ENCODE measurements at places on chromosomes 3 and 15. TPM values are rescaled to one million over a fixed set of nuclear protein-coding genes. Genes with fewer than 3 reads are reported as not detected.

The EFCC1 gene
- 0.29 TPM for total RNA-seq

- no peak for DNase-seq
Measured at GRCh38 chr15:70698426-70698825, 64.9 kb downstream of the UACA start.

GRCh38 chr15:91887921-91888373, 34.4 kb downstream of the SLCO3A1 start:
- DNase-seq = no peak

GRCh38 chr3:41518626-41519025, 319.3 kb downstream of the CTNNB1 start:
- no peak for DNase-seq

DNA sequence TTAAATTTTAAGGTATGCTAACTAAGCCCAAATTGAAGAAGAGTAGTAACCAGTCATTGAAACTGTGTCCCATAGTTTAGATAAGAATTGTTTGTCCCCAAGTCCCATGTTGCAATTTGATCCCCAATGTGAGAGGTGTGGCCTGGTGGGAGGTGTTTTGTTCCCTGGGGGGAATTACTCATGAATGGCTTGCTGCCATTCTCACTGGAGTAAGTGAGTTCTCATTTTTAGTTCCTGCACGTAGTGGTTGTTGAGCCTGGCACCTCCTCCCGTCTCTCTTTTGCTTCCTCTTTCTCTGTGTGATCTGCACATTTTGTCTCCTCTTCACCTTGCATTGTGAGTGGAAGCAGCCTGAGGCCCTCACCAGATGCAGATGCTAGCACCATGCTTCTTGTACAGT, 1271.0 kb downstream of the NSUN3 start:
- no peak for DNase-seq

GRCh38 chr15:59444081-59444835, 6.3 kb downstream of the FAM81A start:
- no peak for DNase-seq

DNA sequence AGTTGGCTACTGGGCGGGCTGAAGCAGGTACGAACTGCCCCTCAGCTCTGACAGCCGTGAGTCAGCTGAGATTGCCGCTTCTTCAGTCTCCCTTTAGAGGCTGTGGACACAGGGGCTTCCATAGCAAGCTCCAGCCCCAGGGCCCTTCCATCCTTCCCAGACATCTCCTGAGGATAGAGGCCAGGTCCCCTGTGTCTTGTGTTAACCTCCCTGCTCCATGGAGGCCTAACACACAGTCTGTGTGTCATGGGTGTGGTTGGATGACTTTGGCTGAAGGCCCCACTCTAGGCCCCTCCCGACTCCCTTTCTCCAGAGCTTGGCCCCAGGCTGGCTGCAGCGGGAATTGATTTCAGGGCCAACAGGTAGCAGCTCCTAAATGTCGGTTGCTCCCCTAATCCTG, 116.1 kb upstream of the TLE3 start:
- DNase-seq = no peak

- DNase-seq = no peak
Measured at GRCh38 chr15:75565062-75565970, 13.8 kb downstream of the PTPN9 start.

- no peak for DNase-seq
Measured at GRCh38 chr15:62109982-62110851, 43.4 kb downstream of the C2CD4A start.

DNA sequence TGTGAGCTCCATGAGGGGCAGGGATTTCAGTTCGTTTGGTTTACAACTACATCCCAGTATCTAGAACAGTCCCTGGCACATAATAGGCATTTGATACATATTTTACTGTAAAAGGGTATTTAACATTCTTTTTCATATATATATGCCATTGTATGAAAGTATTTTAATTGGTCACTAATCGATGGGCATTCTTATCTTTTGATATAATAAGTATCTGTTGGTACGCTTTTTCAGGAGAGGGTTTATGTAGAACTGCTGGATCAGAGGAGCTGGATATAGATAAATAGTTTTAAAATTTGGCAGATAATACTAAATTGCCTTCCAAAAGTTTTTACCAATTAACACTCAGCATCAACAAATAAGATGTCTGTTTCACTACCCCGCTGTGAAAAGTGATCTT, 978 bp upstream of the RSL24D1 start:
- no peak for DNase-seq

The GRIP2 gene
- 1.0 TPM for total RNA-seq

GRCh38 chr3:12175844-12176453, 17.2 kb upstream of the TIMP4 start:
- DNase-seq = peak; percentile 64

DNA sequence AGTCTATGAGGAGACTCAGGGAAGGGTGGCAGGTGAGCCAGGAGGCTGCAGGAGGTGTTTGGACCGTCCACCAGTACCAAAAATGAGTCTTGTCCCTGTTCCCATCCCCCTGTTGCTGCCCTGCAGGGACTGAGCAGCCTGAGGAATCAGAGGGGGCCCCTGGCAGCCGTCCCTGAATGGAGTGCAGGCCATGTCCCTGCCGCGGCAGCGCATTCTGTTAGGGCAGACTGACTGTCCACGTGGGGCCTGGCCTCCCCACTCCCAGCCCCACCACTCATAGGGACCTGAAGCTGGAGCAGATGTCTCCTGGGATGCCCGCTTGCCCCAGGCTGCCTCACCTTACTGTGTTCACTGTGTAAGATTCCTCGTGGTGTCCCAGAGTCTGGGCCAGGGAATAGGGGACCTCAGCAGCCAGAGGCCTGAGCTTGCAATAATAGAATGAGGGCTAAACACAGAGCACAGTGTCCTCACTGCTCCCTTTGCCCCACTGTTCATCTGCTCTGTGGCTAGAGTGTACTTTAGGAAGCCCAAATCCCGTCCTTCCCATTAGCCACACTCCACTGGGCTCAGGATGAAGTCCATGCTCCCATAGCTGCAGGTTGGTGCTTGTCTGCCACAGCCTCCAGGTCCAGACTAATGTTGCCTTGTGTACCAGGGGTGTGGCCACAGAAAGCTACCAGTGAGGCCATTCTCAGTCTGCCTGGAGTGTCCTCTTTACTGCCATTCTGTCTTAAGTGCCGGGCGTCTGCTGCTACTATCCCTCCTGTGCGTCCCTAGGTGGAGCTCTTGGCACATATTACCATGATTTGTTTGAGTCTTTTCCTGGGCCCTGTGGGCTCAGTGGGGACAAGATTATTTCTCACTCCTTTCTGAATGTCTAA, 63.2 kb downstream of the HCN4 start:
- no peak for DNase-seq

DNA sequence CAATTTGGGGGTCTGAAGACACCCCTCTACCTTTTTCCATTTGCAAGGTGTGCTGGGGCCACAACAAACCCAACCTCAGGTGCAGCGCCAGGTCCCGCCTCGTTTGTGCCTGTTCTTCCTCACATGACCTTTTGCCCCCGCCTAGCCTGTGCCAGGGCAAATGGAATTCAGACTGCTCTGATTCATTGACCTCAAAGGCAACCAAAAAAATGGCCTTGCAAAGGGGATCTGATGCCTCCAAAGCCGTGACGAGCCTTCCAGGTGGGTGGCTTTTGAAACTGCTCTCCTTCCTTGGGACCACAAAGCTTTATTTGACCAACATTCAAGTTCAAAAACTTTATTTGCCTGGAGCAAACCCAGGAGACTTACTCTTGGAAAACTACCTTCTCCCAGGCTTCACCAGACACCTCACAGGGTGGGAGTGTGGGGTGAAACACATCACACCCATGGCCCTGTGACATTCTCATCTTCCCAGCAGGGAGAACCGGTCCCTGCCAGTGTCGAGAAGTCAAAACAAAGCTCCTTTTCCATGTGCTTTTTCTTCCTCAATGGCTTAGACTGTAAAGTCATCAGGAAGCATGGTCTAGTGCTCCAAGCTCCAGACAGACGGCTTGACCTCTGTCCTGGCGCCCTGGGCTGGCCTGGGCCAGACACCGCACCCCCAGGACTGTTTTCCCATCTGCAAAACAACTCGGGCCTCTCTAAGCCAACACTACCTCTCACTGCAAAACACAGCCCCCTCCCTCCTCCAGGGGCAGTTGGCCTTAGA, 103.9 kb upstream of the HES1 start:
- DNase-seq = no peak

DNA sequence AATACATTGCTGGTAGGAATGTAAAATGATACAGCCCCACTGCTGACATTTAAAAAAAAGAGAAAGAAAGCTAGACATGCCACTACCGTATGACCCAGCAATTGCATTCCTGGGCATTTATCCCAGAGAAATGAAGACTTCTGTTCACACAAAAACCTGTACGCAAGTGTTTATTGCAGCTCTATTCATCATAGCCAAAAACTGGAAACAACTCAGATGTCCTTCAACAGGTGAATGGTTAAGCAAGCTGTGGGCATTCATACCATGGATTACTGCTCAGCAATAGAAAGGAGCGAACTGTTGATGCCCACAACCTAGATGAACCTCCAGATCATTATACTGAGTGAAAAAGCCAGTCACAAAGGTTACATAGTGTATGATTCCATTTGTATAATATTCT, 132.5 kb downstream of the MAP2K5 start:
- DNase-seq = no peak

The CIP2A gene
- 17.8 TPM for total RNA-seq

Measured in mesothelial cell of epicardium (in vitro differentiated cells).